ENCODE measurements at places on chromosomes 16 and 17.

DNA sequence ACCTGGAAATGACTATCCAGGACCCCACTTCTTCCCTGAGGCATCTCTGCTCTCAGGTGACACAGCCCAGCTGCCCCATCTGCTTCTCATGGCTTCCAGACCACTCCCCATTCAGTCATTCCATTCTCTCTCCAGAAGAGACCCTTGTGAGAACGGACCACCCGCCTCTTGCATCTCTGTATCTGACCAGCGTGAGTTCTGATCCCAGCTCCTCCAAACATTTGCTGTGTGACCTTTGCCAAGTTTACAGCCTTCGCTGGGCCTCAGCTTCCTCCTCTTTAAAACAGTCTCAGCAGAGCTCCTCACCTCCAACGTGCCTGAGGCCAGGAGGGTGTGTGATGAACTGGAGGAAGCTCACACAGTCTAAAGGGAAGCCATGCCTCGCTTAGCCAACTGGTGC, 39.6 kb downstream of the C16orf82 start:
- DNase-seq, result no peak

DNA sequence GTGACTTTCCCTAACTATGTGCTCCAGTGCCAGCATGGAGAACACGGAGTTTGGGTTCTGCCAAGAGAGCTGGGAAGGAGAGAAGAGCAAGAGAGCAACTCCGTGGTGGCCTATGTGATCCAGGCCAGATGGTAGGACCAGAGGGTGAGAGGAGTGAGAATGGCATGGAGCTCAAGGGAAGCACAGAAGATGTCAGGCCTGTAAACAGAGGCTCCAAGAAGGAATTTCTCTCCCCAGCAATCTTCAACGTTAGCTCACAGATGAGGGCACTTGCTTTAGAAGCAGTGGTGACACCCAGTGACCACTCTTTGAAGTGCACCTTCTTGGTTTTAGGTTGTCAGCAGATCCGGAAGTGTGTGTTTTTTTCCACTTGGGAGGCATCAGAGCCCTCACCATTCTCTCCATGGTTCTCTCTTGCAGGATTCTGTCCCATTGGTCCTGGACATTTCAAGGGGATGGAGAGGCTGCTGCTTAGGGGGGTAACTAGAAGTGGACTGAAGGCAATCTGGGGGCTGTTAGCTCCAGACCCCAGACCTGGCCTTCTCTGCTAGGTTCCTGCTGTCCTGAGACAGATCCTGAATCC, 18.1 kb upstream of the TMEM98 start:
- DNase-seq, result no peak

DNA sequence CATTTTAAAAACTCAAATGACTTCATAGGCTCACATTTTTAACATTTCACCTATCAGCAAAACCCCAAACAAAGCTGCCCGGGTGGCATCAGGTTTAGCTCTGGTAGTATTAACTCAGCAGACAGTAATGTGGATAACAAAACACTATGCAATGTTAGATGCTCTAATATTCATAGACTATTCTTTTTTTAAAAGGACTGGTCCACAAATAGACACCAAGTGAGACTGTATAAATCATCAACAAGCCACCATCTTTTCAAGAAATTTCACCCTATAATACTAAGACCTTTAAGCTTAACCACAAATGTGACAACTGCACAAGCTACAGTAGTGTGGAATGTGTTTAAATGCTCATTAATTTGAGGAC, 20.2 kb downstream of the SNN start:
- no peak for DNase-seq

DNA sequence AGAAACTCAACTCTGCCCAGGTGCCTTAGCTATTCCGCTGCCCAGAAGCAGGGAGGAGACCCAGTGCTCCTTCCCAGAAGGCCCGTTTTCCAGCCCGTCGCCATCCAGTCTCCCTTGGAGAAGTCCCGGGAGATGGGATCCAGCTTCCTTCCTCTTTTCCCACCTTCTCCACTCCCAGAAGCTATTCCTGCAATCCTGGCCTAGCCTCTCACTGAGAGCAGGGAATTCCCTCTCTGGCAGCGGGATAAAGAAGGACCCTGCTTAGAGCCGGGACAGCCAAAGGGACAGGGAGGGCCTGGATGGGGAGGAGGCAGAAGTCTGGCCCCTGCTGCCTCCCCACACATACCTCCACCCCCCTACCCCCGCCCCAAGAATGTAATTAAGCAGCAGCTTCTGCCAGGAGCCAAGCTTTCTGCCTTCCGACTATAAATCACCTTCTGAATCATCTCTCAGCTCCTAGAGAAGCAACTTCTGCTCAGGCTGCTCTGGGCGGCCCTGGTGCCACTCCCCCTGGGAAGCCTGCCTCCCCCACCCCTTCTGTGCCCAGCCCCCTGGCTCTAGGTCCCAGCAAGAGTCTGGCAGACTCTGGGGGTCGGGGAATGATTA, 6.4 kb downstream of the WNT3 start:
- no peak for DNase-seq

DNA sequence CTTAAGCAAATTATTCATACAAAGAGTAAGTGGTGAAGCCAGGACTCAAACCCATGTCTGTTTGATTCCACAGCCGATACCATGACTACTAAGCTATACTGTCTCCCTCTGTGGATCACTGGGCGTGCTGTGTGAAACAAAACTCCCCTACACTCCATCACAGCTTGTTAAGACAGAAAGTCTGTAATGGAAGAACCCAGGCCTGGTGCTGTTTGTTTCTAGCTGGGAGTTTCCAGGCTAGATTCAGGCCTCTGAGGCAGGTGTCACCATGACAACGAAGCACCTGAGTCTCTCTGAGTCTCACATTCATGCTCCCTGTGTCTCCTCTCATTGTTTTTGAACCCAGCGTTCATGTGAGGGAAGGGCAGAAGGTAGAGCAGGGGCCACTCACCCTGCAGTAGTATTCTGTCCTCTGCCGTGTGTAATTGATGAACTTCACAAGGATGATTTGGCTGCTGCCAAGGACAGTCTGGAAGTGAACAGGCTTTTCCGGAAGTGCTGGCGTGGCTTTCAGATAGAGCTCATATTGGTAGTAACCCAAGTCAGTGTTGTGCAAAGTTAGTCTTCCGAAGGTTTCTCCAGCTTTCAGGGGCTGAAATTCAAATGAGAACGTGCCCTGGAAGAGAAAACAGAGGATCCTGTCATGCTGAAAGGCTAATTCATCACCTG, 8.6 kb upstream of the VAC14 start:
- DNase-seq, result no peak

DNA sequence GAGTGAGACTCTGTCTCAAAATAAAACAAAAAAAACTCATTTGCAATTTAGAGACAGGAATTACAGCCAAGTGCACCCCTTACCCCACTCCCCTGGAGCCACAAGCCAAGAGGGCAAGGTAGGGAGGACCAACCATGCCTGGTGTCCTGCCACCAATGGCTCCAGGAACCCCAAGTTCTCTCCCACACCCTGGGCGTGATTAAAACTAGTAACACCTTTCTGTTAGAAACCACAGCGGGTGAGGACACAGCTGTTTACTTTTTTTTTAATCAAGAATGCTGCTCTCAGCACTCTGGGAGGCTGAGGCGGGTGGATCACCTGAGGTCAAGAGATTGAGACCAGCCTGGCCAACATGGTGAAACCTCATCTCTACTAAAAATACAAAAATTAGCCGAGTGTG, 38.1 kb downstream of the ANKRD11 start:
- no peak for DNase-seq

DNA sequence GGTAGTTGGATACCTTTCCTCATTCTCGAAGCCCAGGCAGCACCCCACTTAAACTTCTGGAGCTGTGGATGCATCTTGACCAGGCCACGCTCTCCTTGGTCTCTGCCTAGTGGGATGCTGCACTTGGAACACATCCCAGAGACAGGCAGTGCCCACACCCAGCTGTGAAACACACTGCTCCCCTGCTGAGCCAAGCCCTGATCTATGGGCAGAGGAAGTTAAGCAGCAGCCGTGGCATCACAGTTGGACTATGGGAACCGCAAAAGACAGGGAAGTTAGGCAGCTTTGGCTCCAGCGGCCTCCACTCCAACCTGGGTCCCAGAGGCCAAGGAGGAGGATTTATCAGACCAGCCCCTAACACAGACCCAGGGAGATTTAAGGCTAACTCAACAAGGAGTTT, 284.8 kb upstream of the CCL2 start:
- no peak for DNase-seq

DNA sequence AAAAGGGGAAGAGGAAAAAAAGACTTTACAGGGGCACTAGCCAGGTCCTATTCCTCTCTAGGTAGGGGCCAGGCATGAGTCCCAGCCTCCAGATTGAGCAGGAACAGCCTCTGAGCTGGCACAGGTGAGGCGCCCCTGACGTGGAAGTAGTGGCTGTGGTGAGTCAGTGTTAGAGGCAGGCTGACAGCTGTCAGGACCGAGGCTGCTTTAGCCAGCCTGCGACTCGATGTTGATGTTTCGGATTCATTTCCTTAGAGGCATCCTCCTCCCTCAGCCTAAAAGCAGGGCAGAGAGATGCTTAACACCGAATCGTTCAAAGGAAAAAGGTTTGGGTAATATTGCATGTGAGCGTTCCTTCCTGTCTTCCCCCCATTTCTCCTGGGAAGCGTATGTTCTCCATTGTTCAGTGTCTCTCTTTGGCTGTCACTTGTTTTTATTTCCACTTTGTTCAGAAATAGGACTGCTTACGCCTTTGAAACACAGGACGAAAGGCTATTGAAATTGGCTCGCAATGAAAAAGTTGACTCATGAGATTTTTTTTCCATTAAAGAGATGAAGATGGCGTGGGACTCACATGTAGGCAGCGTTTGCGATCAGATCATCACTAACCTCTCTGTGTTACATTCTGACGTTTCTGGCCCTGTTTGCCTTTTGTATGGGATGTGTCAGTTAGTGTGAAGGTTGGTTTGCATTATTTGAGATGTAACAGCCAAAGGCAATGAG, 1.3 kb downstream of the KIAA0513 start:
- DNase-seq, result peak; percentile 46

GRCh38 chr17:4635823-4636375, 5.6 kb downstream of the ALOX15 start:
- no peak for DNase-seq

- no peak for DNase-seq
Observed at GRCh38 chr16:49362230-49362629, 11.4 kb upstream of the C16orf78 start.

DNA sequence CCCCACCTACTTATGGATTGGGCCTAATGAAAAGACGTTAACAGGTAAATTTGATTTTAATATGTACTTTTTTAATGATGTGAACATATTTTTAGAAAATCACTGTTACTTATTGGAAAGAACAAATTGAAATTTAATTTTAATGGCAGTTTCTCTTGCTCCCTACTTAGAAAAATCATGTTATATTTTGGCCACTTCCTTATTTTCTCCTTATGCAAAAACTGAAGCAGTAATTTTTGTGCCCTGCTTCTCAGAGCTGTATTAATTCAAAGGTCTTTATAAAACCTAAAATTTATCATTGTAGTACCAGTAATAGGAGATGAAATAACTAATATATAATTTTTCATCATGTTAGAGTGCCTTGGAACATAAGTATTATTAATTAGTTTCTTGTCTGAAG, 2.8 kb downstream of the ZPBP2 start:
- no peak for DNase-seq

DNA sequence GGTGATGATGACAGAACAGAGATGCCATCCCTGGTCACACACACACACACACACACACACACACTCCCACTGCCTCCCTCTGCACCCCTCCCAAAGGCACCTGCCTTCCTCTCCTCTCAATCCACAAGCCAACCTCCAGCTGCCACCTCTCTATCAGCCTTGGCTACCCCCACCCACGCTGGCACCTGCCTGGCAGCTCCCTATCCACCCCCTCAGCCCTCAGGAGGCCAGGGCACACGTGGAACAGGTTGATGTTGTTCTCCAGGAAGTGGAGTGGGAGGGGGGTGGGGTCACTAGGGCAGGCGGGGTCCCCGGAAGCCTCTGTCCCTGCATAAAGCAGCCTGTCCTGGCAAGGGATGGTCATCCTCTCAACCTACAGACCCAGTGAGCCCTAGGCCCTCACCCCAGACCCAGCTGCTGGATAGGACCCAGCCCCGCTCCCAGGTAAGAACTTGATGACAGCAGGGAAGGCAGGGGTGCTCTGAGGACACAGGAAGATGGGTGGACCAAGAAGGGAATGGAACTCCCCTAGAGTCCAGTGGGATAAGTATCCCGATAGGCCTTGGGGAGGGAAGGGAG, at the start of gene GSDMA:
Gene GSDMA, plus strand, starts transcription at position 363 of the 579 bp plus-strand sequence. CDS start 2,684 bp downstream, outside the sequence.
- DNase-seq, result no peak

GRCh38 chr17:50055055-50055425, 870 bp upstream of the ITGA3 start:
- no peak for DNase-seq

DNA sequence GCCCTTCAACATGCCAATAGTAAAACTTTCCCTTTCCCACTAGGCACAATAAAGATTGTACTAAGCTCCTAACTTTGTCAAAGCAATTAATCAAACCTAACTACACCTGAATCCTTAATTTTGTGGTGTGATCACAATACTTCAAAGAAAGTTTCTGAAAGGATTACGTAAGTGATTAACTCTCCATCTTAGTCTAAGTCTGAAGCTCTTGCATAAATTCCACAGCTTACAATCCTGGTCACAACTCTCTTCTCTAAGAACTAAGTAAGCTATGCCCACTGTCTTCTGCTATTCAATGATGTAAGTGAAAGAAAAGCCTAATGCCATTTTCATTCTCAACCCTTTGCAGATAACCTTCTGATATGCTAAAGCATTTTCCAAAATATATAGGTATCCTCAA, 15.4 kb downstream of the SIAH1 start:
- no peak for DNase-seq

GRCh38 chr16:3118846-3119245, 6.5 kb downstream of the ZNF205 start:
- no peak for DNase-seq

DNA sequence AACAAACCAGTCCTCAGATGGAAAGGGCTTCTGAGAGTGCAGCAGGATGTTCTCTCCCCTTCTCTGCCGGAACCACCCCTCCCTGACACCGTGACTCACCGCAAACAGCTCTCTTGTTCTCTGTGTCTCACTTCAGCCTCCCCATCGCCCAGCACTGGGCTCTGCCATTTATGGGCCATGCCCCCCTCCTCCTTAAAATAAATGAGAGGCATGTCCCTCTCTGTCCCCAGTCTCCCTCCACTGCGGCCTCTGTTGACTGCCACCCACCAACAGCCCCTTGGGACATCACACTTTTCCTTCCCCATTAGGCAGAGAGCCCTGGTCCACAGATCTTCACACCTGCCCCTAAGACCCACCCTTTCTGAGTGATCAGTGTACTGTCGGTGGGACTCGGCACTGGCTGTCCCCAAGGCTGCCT, 6.3 kb downstream of the CCDC102A start:
- peak; percentile 70 for DNase-seq
